ENCODE measurements at places on chromosomes 4 and X.

- no peak for DNase-seq
Observed at GRCh38 chrX:96756491-96756890, 71.8 kb downstream of the DIAPH2 start.

DNA sequence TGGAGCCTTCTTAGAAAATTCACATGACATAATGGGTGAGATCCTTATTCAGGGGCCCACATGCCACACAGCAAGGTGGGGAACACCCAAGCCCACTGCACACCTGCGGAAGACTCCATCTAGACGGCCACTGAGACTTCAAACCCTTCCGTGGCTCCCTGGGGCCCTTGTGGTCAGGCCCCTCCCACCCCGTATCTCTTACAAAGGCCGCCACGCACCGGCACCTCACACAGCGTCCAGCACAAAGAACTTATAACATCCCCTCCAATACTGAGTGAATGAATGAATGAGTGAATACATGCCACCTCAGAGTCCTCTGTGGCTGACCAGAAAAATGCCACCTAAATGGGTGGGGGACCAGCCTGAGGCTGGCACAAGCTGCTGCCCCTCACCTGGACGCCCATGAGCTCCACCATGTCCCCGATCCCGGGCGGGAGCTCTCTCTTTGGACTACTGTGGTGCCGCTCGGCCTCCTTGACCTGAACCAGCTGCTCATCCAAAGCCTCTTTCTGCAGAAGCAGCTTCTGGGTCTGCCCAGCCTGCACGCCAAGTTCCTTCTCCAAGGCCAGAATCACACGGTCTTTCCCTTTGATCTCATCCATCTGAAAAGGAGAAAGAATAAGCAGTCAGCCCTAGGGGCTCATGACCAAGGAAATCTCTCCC is 66.9 kb upstream of the C4orf50 start:
- DNase-seq, result no peak

DNA sequence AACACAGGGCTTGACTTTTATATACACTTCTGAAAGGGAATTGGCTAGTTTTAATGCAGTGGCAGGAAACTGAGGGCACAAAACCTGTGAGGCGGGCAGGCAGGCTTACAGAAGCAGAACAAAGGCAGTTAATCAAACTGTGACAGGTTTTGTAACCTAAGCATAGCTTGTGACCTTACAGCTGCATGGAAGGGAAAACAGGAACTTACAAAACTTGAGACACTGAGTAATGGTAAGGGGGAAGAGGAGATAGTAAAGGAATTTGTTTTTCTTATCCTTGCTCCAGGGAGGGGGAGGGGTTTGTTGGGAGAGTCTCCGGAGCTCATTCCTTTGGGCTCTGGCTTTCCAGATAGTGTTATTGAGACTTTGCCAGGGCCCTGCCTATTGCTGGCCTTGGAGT is 55.6 kb downstream of the SLITRK4 start:
- DNase-seq, result no peak

DNA sequence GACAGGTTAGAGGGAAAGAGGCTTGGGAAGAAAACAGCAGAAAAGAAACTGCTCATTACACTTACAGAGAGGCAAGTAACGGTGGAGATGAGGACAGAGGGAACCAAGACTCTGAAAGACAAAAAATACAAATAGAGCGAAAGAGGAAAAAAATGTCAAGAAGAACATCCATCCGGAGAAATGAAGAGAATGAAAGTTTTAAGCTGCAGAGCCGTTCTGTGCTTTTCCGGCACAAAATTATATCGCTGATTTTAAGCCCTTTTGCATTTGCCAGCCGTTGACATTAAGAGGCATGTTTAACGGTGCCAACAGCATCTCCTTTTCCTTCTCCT is 236 bp downstream of the PCDH10 start:
- no peak for DNase-seq

DNA sequence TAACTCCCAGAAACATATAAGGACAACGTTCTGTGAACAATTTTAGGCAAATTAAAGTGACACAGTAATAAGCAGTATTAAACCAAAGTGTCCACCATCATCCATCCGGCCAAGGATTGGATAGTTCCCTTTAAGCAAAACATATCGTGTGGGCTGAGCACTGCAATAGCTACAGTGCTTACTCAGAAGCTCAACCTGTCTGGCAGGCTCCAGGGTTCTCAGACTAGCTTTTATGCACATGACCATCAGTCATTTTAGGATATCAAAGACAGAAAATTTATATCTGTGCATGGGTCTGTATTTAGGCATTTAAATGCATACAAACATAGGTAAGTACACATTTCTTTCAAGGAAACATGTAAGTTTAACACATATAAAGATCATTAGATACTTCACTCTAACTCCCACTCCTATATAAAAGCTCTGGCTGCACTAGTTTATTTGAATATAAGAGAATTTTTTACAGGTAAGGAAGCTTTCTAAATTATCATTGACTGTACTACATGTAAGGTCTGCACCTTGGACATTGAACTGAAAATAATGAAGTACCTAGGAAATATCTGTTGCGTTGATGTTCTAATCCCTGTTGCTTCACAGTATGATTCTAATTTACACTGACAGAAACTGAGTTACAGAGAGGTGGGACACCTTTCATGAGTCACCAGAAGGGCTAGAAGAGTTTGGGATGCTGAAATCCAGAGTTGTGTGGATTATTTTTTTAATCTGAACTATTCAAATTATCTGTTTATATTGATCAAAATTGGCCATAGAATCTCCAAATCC is 67.6 kb downstream of the ELOVL6 start:
- DNase-seq, result no peak

- no peak for DNase-seq
Observed at GRCh38 chrX:38857736-38858523, 56.7 kb downstream of the MID1IP1 start.

GRCh38 chr4:40564815-40565483 is 64.7 kb downstream of the RBM47 start:
- DNase-seq, result no peak

- no peak for DNase-seq
Observed at GRCh38 chr4:104472766-104473165, 21.9 kb downstream of the CXXC4 start.

DNA sequence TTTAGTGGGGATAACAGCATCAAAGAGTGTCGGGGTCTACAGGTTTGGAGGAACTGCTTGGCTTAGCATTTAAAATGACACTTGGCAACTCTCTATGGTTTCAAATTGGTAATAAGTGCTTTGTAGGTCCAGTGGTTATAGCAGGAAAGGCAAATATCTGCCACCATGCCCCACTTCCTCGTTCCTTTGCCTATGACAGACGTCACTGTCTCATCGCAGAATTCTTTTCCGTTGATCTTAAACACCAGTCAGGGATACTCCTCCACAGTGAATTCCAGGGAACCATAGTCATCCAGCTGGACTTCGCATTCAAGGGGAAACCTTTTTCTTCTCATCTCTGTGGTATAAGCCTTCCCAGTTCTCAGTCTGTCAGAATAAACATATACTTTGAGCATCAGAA is 319.1 kb downstream of the GPAT3 start:
- DNase-seq, result no peak

GRCh38 chr4:148101235-148101634 is 341.0 kb downstream of the NR3C2 start:
- no peak for DNase-seq

- no peak for DNase-seq
Observed at GRCh38 chr4:119652998-119653397, 24.4 kb upstream of the PDE5A start.

- no peak for DNase-seq
Observed at GRCh38 chr4:166078955-166079354, 205.9 kb downstream of the TLL1 start.

GRCh38 chrX:20252381-20253231 is 14.1 kb downstream of the RPS6KA3 start:
- no peak for DNase-seq

DNA sequence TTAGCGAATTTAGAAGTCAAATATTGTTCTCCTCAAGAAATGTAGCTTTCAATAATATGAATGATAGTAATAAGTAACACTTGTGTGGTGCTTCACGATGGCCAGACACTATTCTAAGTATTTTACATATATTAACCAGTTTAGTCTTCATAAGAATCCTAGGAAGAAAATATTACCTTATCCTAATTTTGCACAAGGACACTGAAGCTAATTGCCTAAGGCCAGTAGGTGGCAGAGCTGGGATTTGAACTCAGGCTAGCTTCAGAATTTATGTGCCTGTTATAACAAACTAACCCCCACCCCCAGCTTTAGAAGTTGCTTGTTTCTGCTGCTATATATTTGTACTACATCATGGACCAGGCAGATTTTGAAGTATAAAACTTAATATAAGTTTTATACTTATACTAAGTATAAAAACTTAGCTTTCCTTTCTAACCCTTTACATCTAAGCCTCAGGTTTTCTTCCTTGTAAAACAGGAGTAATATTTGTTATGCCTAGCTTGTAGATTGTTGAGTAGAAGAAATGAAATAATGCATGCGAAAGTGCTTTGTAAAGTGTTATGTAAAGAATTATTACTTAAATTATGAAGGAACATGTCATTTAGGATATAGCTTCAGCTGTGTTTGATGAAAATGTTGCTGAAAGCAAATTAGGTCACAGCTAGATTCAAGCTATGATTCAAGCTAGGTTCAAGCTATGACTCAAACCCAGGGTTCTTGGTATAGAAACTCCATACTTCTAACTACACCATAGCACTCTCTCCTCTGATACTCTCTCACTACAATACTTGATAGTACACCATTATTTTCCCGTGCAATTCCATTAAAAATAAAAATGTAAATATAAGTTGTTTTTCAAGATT is 4.2 kb upstream of the CDS1 start:
- peak; percentile 19 for DNase-seq

DNA sequence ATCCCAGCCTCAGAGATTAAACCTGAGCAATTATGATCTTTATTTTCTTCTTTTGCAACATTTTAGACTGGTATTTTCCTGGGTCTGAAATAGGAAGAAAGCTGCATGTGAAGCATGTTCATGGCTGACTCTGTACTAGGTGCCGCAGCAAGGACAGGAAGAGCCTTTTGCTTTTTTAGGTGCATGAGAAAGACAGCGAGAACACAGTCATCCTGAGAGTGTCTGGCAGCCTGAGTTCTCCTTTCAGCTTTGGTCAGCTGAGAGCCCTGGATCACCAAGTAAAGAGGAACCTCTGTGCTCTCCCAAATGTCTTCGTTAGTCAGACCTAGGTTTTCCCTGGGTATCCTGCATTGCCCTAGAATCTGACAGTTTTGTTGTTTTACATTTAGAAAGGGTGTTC is 29.8 kb downstream of the FAM149A start:
- no peak for DNase-seq

- no peak for DNase-seq
Observed at GRCh38 chrX:68835104-68835442, 6.3 kb downstream of the EFNB1 start.

GRCh38 chrX:71626576-71626975 is 8.3 kb upstream of the CXCR3 start:
- no peak for DNase-seq
